ENCODE measurements at places on chromosomes 16 and 17.
A peak's percentile ranks its signal among the peaks of the same experiment; 100 is the strongest.

- no peak for DNase-seq
Measured at GRCh38 chr17:248337-249235, 67.1 kb upstream of the DOC2B start.

GRCh38 chr16:69566981-69567680 lies 1.4 kb downstream of the NFAT5 start:
- peak; percentile 26 for DNase-seq

GRCh38 chr17:10031127-10031526 lies 126.1 kb upstream of the RCVRN start:
- no peak for DNase-seq

DNA sequence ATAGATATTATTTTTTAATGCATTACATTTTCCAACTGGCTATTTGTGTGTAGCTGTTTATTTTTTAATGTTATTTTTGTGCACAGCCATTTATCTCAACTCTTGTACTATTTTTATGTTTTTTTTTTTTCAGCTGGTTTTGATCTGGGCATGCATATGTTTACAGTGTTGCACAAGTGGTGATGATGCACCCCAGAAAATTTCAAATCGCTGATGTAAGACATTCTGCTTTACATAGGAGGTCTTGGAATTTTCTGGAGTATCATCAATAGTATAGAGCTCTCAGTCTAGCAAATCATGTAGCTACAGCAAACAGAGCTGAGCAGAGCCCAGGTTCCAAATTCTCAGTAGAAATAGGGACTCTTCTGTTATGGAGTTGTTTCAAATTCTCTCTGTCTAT lies 30.2 kb downstream of the CACNG5 start:
- DNase-seq = no peak
